ENCODE measurements at places on chromosomes 1 and 21.

- no peak for DNase-seq
Measured at GRCh38 chr1:81437649-81438048, 363.1 kb upstream of the ADGRL2 start.

- DNase-seq = no peak
Measured at GRCh38 chr1:101992821-101993575, 3.7 kb downstream of the OLFM3 start.

DNA sequence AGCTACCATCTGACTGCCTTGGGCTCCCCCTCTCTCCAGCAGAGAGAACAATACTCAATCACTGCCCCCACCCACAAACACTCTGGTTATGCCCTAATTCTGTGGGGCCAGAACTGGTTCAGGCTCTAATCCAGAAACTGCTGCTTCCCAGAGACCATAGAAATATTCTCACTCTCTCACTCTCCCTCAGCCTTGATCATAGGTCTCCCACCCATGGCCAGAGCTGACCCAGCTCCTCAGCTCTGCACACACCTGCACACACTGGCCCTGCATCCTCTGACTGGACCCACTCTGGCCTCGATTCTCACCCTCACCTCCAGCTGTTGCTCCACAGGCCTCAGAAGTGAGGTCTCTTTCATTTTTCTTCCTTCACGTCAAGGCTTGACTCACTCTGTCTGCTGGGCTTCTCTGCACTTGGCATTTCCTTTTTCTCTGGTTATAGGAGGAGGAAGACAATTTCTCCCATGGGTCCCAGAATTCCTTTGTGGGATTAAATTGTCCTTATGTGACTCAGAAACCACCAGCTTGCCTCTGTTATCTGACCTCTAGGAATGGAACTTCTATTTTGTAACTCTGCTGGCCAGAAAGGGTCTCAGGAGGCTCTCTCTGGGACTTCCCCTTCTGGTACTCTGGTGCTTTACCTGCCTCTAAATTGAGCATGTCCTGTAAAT lies 15.6 kb upstream of the ZMYM6 start:
- DNase-seq = no peak

GRCh38 chr1:111582644-111583618 lies 36.7 kb upstream of the RAP1A start:
- DNase-seq = no peak

GRCh38 chr1:57112148-57112547 lies 146.3 kb upstream of the C8B start:
- no peak for DNase-seq

DNA sequence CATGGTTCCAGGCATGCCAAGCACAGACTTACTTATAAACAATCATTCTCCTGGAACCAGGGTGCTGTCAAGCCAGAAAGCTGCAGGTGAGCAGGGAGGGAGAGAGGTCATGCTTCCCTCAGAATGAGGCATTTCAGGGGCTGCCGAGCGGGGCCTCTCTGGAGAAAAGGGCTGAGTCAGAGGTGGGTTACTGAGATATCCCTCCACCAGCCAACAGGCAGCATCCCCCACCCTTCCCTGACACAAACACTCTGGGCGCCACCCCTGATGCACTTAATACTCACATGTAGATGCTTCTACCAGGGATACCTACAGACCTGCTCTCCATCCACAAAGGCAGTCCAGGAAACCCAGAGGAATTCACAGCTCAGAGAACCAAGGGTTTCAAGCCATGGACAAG lies 13.1 kb downstream of the STK40 start:
- no peak for DNase-seq

- no peak for DNase-seq
Measured at GRCh38 chr1:117709249-117709691, 103.4 kb downstream of the TENT5C start.

All from NCI-H774 (cell line).